Prostate gland (tissue), 2 donors: ENCODE measurements at places on chromosomes 16 and 17.
A peak's percentile ranks its signal among the peaks of the same experiment; 100 is the strongest.

DNA sequence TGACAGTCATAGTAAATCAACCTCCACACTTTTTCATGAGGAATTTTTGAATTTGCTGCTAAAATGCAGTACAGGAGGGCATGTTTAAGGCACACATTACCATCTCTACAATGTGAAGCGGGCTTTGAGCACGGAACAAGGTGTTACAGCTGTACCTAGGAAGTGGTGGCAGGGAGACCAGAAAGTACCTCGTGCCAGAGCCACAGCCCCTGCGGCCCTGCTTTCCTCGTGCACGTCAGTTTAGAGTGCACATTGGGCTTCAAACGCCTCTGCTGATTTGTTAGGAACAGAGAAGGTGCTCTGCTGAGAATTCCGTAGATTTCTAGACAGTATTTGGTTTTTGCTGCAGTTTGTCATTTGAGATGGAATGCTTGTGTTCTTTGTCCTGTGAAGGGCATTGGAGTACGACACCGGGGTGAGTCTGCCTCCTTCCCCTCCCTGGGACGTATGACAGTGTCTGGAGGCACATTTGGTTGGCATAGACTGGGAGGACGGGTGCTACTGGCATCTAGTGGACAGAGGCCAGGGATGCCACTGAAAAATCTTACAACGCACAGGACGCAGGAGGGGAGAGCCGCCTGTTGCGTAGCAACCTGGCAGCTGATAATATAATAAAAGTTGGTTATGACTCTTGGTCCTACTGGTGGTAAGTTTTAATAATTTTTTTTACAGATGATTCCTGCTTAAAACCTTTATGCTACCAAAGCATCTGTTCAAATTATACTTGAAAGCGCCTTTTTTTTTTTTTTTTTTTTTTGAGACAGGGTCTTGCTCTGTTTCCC is 9.1 kb downstream of the FOXK2 start:
- peak; percentile 86 for DNase-seq

- DNase-seq = no peak
Measured at GRCh38 chr16:30485818-30486436, 13.4 kb downstream of the ITGAL start.

- DNase-seq = no peak
Measured at GRCh38 chr17:17098551-17099179, 56.4 kb downstream of the MPRIP start.

- DNase-seq = no peak
Measured at GRCh38 chr17:72422505-72423285, 301.9 kb downstream of the SOX9 start.

DNA sequence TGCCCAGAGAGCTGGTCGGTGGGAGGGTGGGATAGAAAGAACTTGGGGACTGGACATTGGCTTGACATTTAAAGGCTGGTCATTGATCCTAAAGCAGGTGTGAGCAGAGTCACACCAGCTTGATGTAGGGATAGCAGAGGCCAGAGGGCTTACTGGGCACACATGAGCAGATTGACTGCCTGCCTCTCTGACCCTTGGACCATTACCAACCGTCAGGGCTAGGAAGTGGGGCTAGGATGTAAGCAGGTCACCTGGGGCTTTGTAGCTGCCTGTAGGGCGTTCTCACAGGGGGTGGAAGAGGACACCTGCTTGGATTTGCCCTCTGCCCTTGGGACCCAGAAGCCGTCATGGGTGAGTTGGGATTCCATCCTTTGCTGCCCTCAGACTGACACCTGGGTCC is 11.1 kb upstream of the SMPD3 start:
- DNase-seq = no peak

GRCh38 chr17:40063187-40063771 is 514 bp downstream of the THRA start:
- no peak for DNase-seq

DNA sequence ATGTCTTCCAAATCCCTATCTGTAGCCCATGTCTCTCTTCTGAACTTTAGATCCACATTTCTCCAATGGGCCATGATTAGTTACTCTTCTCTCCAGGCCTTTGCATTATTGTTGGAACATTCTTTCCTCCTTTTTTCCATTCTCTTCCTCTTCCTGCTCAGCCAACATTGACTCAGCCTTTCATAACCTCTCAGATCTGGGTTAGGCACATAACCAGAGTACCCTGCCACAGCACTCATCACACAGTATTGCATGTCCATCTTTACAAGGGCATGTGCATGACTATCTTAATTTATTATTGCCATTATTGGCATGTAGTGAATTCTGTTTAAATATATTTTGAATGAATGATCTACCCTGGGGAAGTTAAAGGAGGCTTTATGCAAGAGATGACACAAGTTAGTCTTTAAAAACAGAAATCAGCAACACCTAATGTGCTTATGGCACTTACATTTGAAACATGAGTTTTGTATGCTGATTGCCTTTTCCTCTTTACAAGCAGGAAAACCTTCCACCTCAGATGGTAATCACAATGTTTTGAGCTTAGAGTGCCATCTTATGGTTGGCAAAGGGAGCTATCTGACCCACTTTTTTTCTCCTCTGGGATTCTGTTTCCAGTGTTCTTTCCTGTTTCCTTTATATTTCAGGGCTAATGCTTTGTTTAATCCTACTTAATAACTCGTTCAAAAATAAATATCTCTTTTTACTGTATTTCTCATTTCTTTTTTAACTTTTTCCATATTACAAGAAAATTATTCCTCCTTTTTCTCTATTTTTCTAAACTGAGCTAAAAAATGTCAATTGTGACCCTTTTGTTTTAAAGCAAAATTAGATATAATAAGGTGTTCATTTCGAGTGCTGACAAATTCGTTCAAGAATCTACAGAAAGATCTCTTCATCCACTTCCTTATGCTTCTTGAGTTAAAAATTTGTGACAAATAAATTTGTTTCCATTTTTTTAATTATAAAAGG is 151.0 kb upstream of the RBL2 start:
- no peak for DNase-seq

DNA sequence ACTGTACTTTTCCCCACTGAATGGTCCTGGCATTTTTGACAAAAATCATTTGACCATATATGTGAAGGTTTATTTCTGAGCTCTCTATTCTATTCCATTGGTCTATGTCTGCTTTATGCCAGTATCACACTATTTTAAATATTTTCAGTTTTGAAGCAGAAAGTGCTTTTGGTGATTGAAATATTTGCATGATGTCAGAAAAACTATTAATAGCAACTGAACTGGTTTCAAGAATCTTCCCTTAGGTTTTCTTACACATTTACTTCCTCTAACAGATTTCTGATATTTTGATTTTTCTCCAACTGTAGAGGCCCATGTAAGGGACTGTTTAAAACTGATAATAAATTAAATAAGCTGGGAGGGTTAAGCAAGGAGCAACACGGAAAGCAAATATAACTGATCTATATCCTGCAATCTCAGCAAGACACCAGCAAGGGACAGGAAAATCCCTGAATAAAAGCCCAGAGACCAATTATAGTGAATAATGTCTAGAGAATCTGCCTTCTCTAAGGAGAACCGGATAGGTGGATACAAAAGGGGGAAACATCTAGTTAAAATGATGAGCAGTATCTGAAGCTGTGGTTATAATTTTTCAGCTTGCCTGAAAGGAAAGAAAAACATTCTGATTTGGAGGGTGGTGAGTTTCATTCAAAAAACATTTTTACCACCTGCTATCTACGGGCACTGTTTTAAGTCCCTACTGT is 80.9 kb upstream of the STAC2 start:
- DNase-seq = no peak

DNA sequence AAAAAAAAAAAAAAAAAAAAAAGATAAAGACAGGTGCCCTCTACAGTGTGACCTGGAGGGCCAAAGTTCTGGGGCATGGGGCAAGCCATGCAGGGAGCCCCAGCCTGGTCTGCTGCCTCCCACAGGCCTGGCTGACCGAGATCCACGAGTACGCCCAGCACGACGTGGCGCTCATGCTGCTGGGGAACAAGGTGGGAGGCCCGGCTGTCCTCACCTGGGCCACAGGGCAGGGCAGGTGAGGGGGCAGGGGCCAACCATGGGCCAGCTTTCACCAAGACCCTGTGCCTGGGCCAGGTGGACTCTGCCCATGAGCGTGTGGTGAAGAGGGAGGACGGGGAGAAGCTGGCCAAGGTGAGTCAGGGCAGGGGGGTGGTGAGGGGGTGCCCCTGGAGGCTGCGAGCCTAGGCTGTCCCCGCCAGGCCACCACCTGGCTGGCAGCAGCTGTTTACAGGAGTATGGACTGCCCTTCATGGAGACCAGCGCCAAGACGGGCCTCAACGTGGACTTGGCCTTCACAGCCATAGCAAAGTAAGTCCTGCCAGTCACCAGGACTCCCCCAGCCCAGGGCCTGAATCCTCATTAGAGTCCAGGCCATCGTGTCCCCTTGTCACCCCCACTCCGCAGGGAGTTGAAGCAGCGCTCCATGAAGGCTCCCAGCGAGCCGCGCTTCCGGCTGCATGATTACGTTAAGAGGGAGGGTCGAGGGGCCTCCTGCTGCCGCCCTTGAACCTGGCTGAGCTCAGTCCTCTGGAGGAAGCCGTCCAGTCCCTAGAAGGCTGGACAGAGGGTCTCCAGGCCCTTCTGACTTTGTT is 2.7 kb upstream of the TRAF7 start:
- no peak for DNase-seq

GRCh38 chr17:3026856-3027751 is 36.3 kb downstream of the OR1D5 start:
- DNase-seq = no peak

GRCh38 chr16:12303653-12304052 is 327.1 kb downstream of the SNX29 start:
- no peak for DNase-seq

DNA sequence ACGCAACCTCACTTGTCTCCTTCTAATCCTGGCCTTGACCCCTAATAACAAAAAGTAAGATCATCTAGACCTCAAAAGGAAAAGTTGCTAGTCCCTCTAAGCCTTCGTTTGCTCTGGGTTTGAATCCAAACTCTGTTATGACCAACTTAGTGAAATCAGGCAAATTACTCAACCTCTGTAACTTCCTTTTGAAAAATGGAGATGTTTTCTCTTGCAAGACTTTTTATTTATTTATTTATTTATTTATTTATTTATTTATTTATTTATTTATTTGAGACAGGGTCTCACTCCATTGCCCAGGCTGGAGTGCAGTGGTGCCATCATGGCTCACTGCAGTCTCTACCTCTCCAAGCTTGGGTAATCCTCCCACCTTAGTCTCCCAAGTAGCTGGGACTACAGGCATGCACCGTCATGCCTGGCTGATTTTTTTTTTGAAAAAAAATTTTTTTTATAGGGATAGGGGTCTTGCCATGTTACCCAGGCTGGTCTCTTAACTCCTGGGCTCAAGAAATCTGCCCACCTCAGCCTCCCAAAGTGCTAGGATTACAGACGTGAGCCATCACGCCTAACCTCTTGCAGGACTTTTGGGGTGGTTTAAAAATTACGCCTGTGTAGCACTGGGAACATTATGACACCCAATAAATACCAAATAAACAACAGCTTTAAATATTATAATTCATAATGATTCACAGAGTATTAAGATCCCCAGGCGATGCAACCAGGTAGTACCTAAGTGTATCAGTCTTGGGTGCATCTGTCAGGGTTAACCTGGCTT is 63.4 kb downstream of the PITPNC1 start:
- no peak for DNase-seq
